ENCODE measurements at places on chromosomes 1 and 21. TPM values are rescaled to one million over a fixed set of nuclear protein-coding genes. Genes with fewer than 3 reads are reported as not detected.
A peak's percentile ranks its signal among the peaks of the same experiment; 100 is the strongest.

The F5 gene
- total RNA-seq: not detected

The C1orf226 gene
- total RNA-seq: under 0.01 TPM

The GNG12 gene
- 132 TPM for total RNA-seq

The C1orf167 gene
- total RNA-seq: 0.28 TPM

The LRRC53 gene
- total RNA-seq: not detected

The OR2T29 gene
- not detected for total RNA-seq

The CLIC4 gene
- total RNA-seq: 392 TPM

The EPS8L3 gene
- not detected for total RNA-seq

- no peak for DNase-seq
Observed at GRCh38 chr1:2299131-2299627, 71.1 kb downstream of the SKI start.

GRCh38 chr1:112603012-112603411 lies 15.9 kb downstream of the ST7L start:
- no peak for DNase-seq

DNA sequence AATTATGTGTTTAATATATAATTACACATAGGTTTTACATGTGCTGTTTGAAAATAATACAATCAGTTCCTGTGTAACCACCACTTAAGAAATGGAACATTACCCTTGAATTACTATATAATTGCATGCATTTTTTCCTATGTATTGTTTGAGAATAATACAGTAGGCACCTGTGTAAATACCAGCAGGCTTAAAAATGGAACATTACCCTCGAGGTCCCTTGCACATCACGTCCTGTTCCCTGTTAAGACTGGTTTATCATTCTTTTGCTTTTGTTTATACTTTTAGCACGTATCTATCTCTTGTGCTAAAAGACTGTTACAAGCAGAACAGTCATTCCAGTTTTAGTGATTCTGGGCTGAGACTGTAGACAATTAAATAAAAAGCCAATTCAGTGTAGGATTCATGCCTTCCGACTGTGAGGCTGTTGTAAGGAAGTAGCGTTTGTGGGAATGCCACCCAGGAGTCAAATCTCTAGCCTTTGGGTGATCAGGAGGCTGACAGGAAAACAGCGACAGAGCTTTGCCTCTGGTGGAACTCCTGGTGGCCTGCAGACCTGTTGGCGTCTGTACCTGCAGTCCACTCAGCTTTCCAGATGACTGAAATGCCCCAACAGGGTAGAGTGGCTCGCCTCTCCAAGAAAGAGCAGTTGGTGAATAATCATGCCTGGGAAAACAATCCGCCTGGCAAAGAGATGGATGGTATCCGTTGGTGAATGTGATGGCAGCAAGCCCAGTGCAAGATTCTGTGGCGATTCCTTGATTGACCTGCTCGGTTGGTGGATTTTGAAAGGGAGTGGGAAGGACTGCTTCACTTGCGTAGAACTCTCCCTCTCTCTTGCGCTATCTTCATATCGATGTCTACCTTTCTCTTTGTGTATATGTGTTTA lies 58.0 kb downstream of the DISC1 start:
- DNase-seq: peak; percentile 22

DNA sequence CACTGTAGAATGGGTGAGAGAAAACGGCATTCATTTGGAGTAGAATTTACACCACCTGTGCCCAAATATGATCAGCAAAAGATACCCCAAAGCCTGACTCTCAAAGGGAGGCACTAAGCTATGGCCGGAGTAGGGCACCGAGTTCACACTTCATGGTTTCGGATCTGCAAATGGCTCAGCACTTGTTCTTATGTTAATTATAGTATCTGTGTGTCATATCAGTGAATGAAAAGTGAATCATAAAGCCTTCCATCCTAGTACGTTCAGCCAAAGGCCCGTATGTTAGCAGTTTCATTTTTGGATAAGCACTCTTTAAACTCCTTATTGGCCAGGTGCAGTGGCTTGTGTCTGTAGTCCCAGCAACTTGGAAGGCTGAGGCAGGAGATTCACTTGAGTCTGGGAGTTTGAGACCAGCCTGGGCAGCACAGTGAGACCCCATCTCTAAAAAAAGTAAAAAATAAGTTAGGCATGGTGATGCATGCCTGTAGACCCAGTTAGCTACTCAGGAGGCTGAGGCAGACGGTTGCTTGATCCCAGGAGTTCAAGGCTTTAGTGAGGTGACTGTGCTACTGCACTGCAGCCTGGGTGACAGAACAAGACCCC lies 4.9 kb upstream of the CORT start:
- DNase-seq: no peak

DNA sequence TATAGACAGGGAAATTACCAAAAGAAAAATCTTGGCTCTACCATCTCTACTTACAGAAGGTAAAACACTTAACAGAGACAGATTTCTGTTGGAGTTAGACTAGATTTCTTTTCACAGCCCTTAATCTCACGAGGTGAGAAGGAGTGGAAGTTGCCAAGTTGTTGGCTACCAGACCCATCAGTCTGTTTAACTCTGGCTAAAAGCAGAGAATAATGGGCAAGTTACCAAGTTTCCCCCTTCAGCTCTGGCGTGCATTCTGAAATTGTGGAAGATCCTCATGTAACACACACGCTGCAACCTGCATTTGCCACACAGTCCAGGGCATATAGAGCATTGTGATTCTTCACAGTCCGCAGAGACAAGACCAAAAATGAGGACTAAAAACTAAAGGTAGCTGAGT lies 49.3 kb downstream of the STX6 start:
- DNase-seq: no peak

GRCh38 chr1:221855156-221855555 lies 113.3 kb upstream of the DUSP10 start:
- no peak for DNase-seq

DNA sequence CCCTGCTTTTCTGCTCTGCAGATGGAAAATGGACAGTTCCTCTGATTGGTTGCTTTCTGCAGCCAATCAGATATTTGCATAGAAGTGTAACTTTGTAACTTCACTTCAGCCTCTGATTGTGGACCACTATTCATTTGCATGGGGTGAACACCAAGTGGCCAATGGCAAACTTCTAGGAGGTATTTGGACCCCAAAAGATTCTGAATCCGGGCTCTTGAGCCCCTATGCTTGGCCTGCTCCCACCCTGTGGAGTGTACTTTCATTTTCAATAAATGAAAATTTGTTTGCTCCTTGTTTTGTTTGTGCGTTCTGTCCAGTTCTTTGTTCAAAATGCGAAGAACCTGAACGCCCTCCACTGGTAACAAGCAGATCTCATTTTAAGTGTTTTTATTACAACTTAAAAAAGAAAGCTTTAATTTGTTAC lies 6.4 kb upstream of the GSTM4 start:
- peak; percentile 43 for DNase-seq

DNA sequence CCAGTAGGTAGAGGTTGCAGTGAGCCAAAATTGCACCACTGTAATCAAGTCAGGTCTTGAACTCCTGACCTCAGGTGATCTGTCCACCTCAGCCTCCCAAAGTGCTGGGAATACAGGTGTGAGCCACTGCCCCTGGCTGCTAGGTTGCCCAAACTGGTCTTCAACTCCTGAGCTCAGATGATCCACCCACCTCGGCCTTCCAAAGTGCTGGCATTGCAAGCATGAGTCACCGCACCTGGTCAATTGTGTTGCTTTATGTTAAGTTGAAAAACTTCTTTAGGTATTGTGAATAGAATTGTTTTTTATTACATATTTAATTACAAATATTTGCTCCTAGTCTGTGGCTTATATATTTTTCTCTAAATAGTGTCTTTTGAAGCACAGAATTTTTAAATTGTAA lies 80.5 kb downstream of the PRKAB2 start:
- DNase-seq: no peak

DNA sequence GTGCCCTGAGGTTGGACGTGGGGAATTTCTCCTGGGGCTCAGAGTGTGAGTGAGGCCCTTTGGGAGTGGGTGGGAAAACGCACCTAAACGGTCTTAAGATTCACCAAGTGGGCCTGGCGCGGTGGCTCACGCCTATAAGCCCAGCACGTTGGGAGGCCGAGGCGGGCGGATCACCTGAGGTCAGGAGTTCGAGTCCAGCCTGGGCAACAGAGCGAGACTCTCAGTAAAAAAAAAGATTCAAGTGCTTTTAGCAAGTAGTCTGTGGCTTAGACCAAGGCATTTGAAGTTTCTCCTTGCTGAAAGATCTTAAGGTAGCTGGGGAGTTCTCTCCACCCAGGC lies 1.4 kb downstream of the RPS8 start:
- DNase-seq: no peak

DNA sequence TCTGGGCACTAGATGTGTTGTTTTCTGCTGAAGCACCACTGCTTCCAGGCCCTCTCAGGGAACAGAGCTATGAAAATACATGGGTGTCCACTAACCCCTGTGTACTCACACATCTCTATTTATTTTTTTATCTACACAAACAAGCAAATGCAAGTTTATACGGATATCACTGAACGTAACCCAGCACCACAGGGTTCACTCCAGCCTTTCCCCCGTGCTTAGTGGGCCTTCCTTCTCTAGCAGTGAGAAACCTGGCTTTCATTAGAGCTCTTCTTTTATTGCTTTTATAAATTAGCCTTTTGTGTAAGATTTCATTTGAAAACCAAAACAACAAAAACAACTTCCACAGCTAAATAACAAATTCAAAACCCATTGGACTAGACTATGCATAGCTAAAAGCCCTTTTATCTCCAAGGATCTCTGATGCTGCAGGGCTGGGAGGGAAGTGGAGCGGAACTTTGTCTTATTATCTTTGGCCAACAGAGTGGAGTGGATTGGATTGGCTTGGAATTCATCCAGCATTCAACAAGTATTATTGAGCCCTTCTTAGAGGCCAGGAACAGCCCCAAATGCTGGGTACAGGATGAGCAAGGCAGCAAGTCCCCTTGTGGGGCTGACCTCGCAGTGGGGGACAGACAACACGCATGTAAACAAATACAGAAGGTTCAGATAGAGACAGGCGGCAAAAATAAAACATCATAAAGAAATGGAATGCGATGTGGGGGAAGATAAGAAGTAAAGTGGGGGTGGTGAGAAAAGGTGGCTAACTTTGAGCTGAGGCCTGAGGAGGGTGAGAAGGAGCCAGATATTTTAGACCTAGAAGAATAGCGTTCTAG lies 371.8 kb upstream of the POU3F1 start:
- DNase-seq: no peak

DNA sequence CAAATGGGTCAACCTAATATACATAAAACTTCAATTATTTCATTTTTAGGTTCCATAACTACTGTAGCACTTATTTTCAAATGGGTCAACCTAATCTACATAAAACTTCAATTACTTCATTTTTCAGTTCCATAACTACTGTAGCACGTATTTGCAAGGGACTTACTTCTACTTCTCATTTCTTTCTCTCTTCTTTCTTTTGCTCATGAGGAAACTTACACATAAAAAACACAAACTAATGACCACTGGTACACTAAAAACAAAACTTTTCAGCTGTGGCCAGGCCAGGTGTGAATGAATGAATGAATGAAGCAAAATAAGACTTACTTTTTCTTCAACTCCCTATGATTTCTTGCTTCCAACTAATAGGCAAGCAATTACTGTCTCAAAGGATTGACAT lies 11.7 kb downstream of the SYDE2 start:
- no peak for DNase-seq

- no peak for DNase-seq
Observed at GRCh38 chr1:162197041-162197531, 127.6 kb downstream of the NOS1AP start.

GRCh38 chr1:183147735-183148134 lies 38.3 kb upstream of the LAMC2 start:
- DNase-seq: no peak

- no peak for DNase-seq
Observed at GRCh38 chr1:25062621-25063255, 132.7 kb upstream of the RUNX3 start.

GRCh38 chr21:33650230-33650629 lies 7.9 kb downstream of the ITSN1 start:
- no peak for DNase-seq

DNA sequence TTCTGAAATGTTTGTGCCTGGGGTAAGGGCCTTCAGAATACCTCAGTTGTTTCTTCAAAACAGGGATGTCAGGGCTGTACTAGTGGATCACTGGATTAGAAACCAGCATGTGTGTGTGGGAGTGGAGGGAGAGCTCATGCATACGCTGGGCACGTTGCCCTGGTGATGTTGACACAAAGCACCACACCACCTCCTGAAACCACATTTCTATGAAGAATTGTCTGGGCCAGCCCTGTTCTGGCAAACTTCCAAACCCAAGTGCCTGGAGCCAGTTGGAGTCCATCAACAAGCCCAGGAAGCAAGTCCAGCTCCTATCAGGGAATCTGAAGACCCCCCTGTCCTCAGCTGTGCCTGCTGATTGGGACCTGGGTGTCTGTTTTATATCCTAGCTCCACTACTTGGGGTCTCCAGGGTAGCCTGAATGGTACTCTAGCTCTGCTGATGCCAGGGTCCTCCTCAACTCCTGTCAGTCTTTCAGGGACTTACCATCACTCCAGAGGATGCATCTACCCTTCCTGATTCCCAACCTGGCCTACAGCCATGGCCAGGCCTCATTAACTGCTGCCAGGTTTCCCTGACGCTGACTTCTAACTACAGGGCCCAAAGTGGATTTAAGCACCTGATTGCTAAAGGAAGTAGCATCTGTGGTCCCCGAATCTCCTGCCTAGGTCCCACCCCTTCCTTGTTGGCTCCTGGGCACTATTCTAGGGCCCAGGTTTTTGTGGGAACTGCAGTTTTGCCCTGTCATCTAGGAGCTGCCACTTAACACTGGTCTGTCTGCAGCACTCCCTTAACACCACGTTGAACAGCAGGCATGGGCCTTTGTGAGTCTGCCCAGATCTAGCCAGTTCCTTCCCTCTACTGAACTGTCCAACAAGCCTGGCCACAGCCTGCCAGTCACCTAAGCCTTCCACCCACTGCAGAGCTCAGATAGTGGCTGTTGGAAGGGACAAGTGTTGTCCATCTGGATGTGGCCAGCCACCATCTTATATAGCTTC lies 45.5 kb downstream of the LPAR3 start:
- DNase-seq: peak; percentile 96

DNA sequence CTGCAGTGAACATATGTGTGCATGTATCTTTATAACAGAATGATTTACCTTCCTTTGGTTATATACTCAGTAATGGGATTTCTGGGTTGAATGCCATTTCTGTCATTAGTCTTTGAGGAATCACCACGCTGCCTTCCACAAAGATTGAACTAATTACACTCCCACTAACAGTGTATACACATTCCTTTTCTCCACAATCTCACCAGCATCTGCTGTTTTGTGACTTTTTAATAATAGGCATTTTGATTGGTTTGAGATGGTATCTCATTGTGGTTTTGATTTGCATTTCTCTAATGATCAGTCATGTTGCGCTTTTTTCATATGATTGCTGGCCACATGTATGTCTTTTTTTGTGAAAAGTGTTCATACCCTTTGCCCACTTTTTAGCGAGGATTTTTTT lies 680.5 kb downstream of the PTPRC start:
- DNase-seq: no peak

- DNase-seq: no peak
Observed at GRCh38 chr1:55376897-55377296, 161.7 kb upstream of the USP24 start.

- no peak for DNase-seq
Observed at GRCh38 chr1:21503706-21504377, 5.4 kb upstream of the ALPL start.

DNA sequence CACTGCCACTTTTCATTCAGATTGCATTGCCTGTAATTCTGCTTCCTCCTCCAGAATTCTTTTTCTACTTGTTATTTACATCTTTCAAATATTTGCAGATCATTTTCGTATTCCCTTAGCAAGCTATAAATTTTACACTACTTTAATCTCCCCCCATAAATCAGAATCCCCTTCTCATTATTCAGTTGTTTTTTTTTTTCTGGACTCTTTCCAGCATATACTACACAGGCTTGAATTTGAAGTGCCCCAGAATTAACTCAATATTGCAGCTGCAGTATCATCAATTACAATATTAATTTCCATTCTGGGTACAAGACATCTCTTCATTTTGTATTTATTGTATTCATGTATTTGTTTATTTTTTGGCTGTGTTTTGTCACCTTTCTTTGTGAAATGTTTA lies 1494.3 kb downstream of the AMY1C start:
- no peak for DNase-seq

All from IMR-90 (cell line).